ENCODE measurements at places on chromosomes 1 and 21.

GRCh38 chr1:19963636-19964035, 15.8 kb downstream of the PLA2G2A start:
- DNase-seq: no peak

GRCh38 chr1:82948386-82948785, 1050.5 kb downstream of the TTLL7 start:
- DNase-seq: no peak

- DNase-seq: no peak
These were observed 22.3 kb downstream of the KCND3 start for GRCh38 chr1:111967067-111967690.

DNA sequence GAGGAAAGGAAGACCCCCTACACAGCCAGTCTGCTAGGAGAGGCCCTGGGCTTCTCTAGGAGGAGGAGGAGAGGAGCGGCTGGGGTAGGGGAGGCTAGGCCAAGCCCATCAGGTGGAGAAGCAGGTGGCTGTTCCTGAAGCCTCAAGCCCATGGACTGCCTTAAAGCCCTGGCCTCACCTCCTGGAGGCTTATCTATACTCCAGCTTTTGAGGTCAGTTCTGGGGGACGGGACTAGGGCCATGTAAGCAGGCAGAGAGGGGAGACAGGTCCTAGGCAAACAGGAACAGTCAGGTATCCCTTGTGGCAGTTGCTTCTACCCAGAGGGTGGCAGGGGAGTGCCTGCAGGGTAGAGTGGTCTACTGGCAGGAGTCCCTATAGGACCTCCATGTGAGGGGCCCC, 40.6 kb downstream of the KCNC4 start:
- DNase-seq: no peak

DNA sequence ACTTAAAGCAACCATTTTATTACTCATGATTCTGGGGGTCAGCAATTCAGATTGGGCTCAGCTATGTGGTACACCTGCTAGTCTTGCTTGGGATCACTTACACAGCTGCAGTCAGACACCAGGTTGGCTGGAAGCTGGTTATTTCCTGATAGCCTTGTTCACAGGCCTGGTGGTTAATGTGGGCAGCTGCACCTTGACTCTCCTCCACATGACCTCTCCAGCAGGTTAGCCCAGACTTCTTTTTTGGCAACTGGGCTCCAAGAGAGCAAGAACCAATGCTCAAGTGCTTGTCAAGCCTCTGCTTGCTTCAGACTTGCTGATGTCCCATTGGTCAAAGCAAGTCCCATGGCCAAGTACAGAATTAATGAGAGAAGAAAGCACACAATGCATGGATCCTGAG, 11.8 kb upstream of the POGK start:
- no peak for DNase-seq

DNA sequence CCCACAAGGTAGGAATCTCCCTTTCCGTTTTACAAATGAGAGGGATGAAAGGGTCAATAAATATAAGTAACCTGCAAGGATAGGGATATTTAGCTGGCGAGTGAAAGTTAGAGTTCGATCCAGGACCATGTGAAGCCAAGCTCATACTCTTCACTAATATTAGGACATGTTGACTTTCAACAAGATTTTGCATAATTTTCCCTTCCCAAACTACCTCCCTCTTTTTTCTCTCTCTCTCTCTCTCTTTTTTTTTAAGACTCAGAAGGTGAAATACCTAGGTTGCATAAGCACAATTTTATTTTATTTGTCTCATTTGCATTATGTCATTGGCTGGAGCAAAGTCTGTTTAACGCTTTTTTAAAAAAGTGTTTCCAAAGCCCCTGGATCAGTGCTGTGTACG, 8.1 kb upstream of the MT1HL1 start:
- no peak for DNase-seq

DNA sequence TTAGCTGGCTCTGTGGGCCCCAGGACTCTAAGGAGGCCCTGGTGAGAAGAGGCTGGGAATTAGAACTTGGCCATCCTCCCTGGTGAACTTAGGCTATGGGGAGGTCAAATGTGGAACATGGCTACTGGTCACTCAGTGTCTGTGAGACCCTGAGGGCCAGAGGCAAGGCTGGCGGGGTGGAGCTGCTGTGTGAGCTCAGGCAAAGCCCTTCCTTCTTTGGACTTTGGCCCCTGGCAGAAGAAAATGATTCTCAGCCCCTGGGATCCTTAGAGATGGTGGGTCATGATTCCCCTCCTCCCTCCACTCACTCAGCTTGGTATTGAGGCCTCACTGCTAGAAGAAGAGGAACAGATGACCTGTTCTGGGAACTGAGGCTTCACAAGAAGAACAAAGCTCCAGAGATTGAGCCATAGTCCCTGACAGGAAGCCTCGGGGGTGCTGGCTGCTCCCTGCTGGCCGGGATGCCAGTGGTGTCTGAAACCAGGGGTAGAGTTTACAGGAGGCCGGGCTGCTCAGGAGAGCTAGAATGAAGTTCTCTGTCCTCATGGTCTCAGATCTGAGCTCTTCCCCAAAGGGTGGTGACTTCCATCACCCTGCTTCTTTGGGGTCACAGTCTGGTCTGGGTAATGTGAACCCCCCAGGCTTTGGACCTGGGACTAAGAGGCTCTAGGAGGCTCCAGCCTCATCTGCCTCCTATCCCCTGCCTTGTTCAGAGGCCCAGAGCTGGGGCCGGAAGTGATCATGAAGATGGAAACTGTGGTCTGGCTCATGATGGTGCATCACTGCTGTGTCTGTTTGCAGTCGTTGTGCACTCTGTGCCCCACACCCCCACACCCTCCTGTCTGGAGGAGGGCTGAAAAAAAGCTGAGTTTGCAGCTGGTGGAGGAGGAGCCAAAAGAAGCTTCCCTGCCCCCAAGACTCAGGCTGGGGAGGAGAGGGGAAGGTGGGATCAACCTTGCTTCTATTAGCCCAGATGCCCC, 905 bp downstream of the BTBD19 start:
- peak; percentile 83 for DNase-seq

- no peak for DNase-seq
These were observed 17.5 kb downstream of the LRRIQ3 start for GRCh38 chr1:74180490-74180889.

DNA sequence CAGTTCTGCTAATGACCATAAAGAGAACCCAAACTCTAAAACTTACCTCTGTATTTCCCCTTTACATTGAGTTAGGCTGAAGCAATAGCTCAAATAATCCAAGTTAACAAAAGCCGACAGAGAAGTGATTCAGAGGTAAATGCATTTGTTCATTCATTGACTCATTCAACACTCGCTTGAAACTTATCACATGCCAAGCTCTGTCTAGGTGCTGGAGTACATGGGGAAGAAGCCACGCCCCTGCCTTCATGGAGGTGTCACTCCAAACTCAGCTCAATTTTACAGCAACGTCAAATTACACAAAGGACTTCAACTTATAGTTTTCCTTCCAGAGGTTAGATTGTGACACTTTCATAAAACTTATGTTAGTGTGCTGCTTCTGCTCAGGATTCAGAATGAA, 45.8 kb downstream of the SLC25A24 start:
- DNase-seq: no peak

GRCh38 chr1:177351361-177352108, 180.8 kb downstream of the BRINP2 start:
- no peak for DNase-seq

- no peak for DNase-seq
These were observed 200.2 kb downstream of the ST6GALNAC3 start for GRCh38 chr1:76274718-76275117.

GRCh38 chr1:203084588-203085527, 954 bp downstream of the MYOG start:
- no peak for DNase-seq

DNA sequence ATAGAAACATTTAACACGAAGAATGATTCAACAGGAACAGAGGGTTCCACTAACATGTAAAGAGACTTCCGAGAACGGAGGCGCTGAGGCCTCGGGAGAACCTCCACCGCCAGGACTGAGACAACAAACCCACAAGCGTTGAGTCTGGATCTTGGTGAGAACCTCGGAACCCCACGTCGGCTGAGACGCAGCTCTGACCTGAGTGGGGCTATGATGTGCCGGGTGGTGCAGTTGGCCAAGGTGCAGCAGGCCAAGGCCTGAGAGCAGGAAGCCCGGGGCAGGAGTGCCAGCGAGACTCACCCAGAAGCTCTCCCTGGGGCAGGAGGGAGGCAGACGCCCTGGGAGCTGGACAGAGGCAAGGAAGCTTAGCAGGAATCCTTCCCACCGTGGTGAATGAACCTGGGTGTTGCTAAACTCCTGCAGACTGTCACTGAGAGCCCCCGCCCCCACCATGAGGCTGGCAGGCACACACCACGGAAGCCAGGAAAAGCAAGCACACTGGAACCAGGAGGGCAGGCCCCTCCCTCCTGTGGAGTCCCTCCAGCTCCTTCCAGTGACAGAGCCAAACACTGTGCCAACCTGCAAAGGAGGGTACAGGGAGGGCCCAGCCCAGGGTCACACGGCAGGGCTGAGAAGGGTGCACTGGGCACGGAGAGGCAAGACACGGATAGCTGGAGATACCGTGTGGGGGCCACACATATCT, 34.8 kb downstream of the WDR4 start:
- no peak for DNase-seq

DNA sequence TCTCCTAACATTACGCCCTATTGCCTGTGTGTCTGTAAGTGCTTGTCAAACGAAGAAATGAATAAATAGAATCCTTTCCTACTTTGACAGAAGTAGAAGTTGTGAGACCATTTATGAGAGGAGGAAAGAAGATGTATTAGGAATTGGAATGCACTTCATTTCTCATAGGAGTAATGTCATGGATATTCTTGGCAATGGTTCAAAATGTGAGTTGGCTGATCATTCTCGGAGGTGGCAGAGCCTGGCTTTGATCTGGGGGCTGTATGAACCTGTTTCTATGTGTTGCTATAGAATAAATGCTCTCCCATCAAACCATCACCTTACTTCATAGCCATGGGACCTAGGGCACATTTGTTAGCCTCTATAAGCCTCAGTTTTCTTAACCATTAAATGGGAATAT, 10.1 kb upstream of the SERBP1 start:
- DNase-seq: peak; percentile 24

DNA sequence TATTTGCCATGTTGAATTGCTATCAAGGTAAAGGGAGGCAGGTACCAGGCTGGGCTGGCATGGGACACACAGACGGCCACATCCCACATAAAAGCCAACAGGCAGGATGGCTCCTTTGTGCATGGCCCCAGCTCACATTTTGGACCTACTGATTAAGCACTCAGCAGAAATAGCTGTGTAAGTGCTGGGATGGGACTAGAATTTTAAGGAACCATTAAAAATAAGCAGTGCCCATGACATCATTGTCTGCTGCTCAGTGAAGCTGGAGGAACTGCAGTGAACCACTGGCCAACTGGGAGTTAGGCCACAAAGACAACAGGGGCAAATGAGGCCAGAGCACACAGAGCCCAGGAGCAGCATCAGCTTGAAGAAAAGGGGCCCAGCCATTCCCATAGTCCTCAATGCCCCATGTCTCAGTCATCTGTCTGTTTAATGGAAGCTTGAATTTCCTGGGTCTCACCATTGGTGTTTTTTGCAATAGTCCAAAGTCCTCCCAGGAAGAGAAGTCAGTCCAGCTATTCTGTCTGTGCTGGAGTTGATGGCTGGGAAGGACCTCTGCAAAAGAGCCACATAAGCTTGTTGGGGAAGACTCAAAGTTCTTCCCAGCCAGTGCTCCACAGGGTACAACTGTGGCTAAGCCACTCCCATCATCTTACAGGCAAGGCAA, 45.3 kb upstream of the TNR start:
- DNase-seq: no peak

DNA sequence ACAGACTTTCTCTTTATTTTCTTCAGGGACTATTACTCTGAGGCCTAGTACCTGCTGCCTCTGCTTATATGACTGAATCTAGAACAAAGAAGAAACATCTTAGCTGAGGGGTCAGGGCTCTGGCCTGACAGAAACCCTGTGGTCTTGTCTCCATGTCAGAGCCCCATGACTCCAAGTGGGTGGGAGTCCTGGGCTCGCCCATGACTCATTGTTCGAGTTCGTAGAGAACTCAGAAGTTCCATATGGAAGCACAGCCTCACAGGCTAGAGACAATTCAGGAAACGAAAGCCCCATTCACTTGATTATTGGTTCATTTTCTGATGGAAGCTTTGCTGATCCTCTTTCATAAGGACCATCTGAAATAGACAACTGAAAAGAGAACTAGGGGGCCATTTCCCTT, 73.2 kb downstream of the CD58 start:
- peak; percentile 53 for DNase-seq

GRCh38 chr1:148385371-148386030, 97.6 kb downstream of the PPIAL4G start:
- DNase-seq: no peak

DNA sequence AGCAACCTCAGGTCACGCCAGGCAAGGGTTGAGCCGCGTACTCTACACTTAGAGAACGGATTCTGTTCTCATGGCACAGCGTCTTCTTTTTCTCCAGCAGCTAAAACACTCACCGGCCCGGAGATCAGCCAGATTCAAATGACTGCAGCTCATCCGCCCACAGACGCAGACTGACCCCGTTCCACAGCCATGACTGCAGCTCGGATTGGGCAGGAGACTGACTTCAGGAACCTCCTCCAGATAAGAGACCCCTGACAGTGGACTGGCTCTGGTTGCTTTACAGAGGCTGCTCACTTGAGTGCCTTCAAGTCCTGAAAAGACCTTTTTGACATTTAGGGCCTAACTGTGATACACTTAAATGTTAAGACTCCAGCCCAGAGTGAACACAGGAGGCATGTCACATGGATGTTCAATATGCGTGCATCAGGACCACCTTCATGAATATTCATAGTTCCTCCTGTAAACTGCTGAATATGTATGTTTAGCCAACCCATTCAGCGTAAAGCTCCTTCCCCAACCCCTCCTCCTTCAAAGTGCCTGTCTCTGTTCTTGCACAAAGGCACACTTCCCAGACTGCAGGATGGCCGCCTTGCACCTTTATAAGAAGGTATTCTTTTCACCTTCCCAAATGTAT, 42.6 kb downstream of the BACE2 start:
- DNase-seq: no peak

- no peak for DNase-seq
These were observed 477 bp downstream of the ICMT start for GRCh38 chr1:6235296-6235677.

DNA sequence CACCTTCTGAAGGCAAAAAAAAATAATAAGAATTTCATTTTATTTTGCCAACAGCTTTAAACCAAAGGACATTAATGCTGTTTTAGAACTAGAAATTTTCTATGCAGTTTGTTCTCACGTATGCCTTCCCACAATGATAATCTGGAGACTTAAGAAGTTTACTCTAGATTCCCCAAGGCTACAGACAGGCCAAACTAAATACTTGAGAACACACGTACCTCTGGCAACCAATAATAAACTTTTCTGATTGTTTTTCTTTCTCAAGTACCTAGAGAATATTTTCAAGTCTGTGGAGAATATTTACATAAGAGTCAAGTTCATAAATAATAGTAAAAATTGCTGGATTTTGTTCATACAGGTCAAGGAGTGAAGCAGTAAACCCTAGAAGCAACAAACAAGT, 15.9 kb downstream of the CLDN8 start:
- DNase-seq: no peak

GRCh38 chr1:165661703-165662102, 30.7 kb downstream of the MGST3 start:
- DNase-seq: peak; percentile 30
